ENCODE measurements at places on chromosomes 2 and 18.

DNA sequence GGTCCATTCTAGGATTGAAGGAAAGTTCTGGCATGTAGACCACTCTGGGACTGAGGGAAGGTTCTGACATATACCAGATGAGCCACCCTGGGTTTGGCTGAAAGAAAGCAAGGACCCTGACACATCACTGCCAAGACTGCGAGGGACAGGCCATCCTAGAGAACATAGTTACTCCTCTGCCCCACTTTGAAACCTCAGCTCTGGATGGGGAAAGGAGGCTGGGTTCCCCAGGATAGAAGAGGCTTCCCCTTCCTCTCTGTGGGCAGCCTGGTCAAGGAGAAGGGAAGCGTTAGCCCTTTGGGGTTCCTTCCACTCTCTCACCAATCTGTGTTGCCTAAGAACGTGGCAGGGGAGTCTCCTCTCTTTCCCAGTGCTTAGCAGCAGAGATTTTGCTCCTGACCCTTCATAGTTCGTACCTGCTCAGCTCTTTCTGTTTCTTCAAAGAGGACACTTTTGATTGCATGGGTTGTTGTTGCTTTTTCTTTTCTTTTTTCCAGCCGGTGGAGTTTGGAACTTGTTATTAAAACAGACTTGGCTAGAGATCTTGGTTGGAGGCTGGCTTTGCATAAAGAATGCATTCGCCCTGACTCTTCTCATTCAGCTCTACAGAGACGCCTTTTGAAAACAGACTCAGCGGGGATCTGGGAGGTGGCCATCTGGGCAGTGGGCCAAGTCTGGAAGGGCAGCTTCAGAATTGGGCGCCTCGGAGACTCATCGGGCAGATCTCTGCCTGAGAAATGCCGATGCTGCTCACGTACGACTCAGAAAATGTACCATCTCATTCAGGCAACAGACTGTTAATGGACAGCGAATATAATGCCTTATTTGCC lies 166.1 kb downstream of the CLIP4 start:
- no peak for DNase-seq

DNA sequence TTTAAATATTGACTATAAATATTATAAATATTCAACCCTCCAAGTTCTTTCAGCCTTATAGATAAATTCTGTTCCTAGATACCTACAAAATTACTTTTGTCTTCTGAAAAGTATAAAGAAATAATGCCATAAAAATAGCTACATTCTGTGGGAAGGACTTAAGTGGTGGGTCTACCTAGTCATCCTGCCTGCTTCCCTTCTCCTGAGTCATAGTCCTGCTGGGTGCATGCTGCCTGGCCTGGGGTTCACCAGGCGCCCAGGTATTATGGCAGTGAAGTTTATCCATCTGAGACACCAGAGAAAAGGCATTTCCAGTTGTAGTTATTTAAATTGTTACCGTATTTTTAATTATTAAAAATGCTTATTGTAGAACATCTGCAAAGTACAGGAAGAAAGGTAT lies 167.5 kb downstream of the SLC39A10 start:
- no peak for DNase-seq

GRCh38 chr2:128538396-128538795 lies 219.7 kb upstream of the HS6ST1 start:
- no peak for DNase-seq

- DNase-seq = no peak
These were observed 8.4 kb upstream of the CD226 start for GRCh38 chr18:69956057-69956456.

GRCh38 chr2:15914596-15915385 lies 25.6 kb upstream of the MYCN start:
- no peak for DNase-seq

GRCh38 chr2:229952256-229952835 lies 30.0 kb downstream of the FBXO36 start:
- no peak for DNase-seq

- no peak for DNase-seq
These were observed 262.1 kb downstream of the MYCN start for GRCh38 chr2:16202266-16203020.

DNA sequence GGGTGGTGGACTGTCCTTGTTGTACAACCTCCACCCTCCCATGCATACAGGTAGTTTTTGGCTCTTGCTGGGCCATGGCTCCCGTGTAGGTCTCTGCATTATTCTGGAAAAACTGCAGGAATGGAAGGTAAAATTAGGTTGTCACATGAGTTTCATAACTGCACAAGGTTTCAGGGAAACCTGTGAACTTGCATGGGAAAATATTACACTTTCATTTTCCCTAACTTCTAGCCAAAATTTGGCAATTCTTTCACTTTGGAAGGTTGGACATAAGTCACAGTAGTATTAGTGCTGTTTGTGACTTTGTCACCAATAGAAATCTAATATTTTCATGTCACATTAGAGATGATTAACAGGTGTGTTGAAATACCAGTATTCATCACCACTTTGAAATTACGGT lies 118.1 kb upstream of the MGAT5 start:
- DNase-seq = no peak

GRCh38 chr2:172446474-172447063 lies 19.2 kb downstream of the ITGA6 start:
- no peak for DNase-seq

GRCh38 chr18:78558101-78558810 lies 421.4 kb upstream of the SALL3 start:
- no peak for DNase-seq
